ENCODE measurements at places on chromosomes 16 and 17.

- no peak for DNase-seq
Measured at GRCh38 chr17:60631119-60631518, 31.1 kb downstream of the PPM1D start.

DNA sequence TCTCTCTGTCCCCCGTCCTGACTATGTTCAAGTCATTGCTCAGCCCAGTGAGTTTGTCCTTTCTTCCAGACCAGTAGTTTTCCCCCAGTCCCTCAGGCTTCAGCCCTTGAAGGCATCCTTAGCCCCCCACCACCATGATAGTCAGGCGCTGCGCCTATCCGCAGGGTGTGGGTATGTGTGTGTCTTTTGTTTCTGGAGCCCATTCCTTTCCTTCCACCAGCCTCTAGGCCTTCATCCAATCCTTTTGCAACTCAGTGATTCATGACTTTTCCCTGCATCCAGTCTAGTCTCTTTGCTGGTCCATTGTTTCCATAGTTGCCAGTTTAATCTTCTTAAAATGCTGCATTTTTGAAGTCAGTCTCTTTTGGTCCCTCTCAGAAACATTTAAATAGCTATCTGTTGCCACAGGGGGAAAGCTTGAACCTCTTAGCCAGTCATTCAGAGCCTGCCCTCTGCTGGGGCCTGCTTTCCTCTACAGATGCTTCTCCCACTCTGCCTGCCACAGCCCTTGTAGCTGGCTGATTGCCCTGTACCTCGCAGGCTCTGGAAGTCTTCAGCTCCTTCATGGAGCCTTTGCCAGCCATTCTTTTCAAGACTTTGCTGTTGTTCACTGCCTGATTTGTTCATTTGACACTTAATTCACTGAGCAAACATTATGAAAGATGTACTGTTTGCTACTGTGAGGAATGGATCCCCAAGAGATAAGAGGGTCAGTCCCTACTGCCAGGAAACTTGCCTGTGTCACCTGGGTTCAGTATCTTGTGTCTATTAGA is 55.9 kb upstream of the ADCY7 start:
- peak; percentile 69 for DNase-seq

- DNase-seq = peak; percentile 60
Measured at GRCh38 chr16:57994778-57995177, 5.7 kb downstream of the ZNF319 start.

DNA sequence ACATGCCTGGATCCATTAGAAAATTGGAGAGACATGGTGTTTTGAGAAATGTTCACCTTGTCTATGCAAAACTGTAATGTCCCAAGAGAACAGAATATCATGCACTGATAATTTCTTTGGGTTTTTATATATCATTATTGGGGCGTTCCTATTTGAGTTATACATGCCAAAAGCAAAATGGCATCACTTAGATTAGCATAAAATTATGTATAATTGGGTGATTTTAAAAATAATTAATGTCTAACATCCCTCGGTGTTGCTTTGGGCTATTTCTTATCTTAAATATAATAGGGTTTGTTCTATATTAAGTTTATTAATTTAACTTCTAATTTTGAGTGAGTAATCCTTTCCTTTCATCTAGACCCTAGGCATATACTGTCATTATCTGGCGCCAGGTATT is at the start of gene KRT28:
Gene KRT28, minus strand, starts transcription at position 101 of the 400 bp plus-strand sequence. Its CDS starts 66 bp downstream, at position 35.
- no peak for DNase-seq

DNA sequence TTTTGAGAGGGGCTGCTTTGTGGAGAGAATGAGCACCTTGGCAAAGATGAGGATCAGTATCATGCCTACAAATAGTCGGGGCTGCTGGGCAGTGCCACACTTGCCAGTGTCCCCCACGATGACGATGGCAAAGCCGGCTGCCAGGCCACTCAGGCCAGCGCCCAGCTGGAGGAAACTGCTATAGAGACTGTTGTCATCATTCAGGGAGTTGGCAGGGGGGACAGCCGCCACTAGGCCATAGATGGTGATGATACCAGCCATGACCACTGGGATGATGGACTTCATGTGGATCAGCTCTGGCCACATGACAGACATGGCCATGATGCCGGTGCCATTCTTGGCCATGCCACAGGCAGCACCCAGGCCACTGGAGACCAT is 23.8 kb downstream of the MINK1 start:
- DNase-seq = no peak

DNA sequence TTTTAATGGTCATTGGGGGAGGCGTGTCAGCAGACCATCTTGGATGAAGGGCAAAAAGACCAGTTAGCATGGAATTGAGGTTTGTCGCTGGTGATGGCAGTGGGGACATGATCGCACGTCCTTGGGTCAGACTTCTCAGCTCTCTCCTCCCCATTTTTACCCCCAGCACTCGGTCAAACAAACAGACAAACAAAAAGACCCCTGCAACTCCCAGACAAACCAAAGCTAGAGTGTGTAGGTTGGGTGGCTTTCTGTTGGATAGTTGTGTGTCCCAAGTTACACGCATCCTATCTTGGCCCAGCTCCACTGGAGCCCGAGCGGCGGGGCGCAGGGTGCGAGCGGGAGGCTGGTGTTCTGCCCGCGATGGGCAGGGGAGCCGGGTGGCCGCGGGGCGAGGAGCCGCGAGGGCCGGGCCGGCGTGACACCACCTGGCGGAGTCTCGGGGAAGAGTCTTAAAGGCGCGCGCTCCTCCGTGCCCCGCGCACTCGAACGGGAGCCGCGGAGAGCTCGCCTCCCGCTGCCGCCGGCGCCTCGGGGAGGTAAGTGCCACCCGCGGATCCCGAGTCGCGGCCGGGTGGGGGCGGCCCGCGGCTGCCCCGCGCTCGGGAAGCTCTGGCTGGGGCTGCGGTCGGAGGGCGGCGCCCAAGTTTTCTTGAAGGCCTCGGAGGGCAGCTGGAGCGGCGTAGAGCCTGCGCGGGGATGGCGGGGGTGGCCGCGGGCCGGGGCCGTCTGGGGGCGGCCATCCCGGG is 18.5 kb upstream of the NTN1 start:
- peak; percentile 58 for DNase-seq

All from stimulated activated CD8-positive, alpha-beta memory T cell treated with anti-CD3 and anti-CD28 coated beads, Interleukin-4, amount 100 ng/mL, for 48 hours (primary cell).